Left cardiac atrium (tissue), 4 donors: ENCODE measurements at places on chromosomes 13 and 19.

DNA sequence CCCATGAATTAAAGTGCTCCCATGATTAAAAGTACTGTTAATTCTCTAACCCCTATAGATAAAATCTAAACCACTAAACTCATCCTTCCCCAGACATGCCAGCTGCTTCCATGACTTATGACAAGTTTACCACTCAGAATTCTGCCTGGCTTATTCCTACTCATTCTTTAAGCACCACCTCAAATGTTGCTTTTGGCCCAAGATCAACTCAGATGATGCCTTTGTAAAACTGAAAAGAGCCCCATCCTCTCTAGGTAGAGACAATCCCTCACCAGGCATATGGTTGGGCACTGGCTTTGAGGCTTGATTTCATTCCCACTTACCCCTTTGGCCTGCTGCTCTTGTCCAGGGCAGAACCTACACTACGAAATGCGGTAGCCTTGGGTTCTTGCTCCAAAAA is 250.0 kb downstream of the DNAJC15 start:
- DNase-seq: no peak

DNA sequence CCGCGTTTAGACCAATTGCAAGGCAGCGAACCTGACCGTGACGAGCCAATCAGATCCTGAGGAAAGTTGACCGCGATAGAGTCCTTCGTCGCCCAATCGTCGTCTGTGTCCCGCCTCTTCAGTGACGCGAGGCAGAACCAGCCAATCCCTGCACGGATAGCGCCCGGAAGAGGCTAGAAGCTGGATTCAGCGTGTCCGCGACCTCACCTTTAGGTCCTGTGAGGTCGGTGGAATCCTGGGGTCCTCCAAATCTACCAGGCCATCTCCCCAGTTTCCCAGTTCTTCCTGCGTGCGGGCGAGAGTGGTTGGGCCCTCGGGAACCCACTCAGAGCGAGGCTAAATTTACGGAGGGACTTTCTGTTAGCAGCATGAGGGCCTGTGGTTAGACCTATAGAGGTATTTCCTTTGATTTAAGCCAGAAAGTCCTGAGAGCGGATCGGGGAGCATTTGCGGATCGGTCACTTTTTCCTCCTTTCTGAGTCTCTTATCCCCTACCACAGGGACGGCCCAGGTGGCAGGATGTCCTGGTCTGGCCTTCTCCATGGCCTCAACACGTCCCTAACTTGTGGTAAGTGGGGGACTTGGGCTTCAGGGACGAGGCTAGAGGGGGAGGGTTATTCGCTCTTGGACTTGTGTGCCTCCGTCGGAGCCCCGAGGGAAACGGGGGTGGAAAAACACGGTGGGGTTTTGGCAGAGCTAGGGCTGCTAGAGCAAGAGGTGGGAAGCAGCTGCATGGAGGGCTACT is at the start of gene MRPS12:
Gene MRPS12 (plus strand): TSS at position 169 of the 745 bp plus-strand sequence. CDS start 351 bp downstream, at position 520.
- DNase-seq: peak; percentile 98

DNA sequence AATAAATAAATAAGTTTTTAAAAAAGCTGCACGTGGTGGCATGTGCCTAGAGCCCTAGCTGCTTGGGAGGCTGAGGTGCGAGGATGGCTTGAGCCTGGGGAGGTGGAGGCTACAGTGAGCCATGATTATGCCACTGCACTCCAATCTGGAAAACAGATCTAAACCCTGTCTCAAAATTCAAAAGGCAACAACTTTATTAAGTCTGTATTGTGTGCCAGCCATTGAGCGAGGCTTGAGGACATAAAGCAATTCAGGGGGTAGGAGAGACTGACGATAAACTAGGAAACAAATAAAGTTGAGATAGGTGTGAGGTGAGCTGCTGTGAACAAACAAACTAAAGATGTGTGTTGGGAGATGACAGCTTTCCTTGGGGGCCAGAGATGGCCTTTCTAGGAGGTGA is 8.7 kb downstream of the CELF5 start:
- no peak for DNase-seq

- no peak for DNase-seq
Measured at GRCh38 chr13:36763126-36763722, 55.8 kb upstream of the RFXAP start.

DNA sequence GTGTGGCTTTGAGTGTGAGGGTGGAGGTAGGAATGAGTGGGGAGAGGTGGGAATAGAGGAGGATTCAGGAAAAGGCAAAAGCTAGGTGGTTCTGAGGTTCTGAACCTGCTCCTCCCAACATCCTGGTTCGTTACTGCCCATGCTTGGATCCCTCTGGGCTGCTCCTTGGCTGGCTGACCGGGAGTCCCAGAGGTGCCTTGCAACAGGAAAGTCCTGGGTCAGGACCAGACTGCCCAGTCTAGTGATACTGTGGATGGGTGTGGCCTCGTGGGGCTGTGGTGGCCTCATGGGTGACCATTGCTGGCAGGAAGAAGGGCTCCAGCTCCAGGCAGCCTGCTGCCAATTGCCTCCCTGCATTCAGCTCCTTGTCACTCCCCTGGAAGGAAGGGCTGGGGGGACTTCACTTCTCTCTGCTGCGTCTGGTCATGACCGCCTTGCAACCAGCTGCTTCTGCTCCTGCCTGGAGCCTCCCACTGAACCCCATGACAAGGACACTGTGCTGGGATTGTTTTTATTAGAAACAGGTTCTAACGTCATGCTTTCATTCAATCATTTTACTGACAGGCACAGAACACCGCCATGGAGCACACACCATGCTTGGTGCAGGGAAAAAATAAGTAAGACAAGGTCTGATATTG is 61.5 kb upstream of the UBL3 start:
- no peak for DNase-seq

GRCh38 chr13:113848431-113849260 is 15.2 kb downstream of the GAS6 start:
- no peak for DNase-seq

GRCh38 chr13:97932647-97933046 is 20.8 kb upstream of the IPO5 start:
- no peak for DNase-seq

GRCh38 chr19:33242131-33242530 is 16.5 kb upstream of the SLC7A10 start:
- no peak for DNase-seq

DNA sequence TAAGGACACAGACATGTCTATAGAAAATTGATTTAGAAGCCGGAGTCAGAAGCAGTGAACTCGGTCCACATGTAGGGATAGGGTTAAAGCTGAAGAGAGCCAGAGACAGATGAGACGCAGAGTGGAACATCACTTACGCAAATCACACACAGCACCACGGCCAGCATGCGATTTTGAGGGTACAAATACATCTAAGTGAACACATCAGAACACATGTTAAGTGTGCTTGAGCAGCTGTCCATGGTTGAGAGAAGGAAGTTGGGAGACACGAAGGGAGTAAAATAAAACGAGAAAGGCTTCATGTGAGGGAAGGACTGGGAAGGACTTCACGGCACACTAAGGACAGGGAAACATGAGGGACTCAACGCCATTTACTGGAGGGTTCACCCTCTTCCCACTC is 25.4 kb upstream of the SIGLEC11 start:
- no peak for DNase-seq

DNA sequence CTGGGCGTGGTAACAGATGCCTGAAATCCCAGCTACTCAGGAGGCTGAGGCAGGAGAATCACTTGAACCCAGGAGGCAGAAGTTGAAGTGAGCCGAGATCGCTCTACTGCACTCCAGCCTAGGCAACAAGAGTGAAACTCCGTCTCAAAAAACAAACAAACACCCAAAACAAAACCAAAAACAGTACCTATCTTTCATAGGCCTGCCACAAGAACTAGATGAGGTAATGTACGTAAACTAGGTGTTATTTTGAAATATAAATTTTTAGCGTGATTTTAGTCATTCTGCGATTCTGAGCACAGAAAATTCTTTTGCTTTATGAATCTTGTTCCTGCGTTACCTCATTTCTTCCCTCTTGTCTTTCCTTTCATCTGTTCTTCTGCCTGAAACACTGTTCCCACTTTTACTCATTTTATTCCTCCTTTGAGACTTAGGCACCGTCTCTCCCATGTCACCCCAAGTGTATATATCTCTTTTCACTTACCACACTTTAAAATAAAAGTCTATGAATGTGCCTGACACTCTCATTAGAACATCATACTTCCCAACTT is 238.2 kb upstream of the HTR2A start:
- DNase-seq: no peak

GRCh38 chr13:113939129-113939943 is 34.5 kb downstream of the C13orf46 start:
- no peak for DNase-seq

- DNase-seq: no peak
Measured at GRCh38 chr13:90362707-90363106, 984.8 kb upstream of the MIR17HG start.

- no peak for DNase-seq
Measured at GRCh38 chr13:76316998-76317527, 569.1 kb downstream of the KCTD12 start.

- DNase-seq: no peak
Measured at GRCh38 chr19:6987850-6988249, 33.4 kb downstream of the MBD3L2B start.

- DNase-seq: no peak
Measured at GRCh38 chr19:28292822-28293500, 920.0 kb downstream of the UQCRFS1 start.

- no peak for DNase-seq
Measured at GRCh38 chr13:23561261-23561660, 9.0 kb upstream of the TNFRSF19 start.

DNA sequence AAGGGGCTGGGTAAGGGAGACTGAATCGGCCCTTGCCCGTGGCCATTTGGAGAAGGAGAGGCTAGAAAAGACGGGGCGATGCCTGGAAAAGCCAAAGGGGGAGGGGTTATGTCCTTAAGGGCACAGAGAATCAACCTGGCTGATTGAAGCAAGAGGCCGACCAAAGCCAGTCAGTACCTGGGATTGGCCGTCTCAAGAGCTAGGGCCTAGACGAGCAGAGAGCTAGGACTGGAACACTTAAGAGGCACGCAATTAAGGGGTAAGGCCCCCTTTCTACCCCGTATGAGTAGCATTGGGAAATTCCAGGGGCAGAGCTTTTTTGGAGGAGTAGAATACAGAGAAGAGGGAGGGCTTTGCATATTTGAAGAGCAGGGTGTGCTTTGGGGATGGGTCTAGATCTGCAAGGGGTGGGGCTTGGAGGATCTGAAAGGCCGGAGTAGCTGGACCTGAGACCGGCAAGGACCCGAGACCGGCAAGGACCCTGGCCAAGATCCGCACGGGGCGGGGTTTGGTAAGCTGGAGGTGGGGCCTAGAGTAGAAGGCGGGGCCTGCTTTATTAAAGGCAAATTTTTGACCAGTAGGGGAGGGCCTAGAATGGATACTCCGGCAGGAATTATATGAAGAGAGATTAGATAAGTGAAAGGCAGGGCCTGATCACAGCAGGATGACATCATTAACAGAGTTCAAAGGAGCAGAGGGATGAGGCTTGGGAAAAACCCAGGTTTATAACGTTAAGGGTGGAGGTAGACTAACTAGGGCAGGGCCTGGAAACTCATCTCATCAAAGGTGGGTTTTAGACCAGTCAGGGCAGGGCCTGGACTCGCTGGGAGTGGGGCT is 10.7 kb upstream of the CACNG6 start:
- DNase-seq: peak; percentile 68
